ENCODE measurements at places on chromosomes 12 and 14.

DNA sequence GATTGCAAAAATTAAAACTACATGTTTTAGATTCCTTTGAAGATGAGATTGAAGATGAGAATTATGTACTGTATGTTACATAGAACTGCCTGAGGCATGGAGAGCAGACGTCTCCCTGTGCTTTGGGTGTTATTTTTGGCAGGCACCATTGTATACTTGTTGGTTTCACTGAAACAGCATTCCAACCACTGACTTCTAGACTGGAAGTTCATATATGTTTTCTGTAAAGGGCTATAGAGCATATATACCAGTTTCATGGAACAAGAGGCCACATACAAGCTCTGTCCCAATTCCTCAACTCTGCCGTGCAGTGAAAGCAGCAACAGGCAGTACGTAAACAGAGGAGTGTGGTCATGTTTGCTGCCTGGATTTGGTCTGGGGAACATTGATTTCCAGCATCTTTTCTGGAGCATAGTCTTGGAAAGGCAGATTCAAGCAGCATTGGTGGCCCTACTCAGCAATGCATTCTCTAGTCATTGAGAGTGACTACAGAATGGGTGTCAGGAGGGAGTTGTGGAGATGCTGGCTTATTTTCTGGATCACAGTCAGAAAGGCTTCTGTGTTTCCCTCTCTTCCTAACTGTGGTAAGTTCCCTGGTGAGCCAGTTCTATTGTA lies 57.6 kb upstream of the CNTN1 start:
- no peak for DNase-seq

DNA sequence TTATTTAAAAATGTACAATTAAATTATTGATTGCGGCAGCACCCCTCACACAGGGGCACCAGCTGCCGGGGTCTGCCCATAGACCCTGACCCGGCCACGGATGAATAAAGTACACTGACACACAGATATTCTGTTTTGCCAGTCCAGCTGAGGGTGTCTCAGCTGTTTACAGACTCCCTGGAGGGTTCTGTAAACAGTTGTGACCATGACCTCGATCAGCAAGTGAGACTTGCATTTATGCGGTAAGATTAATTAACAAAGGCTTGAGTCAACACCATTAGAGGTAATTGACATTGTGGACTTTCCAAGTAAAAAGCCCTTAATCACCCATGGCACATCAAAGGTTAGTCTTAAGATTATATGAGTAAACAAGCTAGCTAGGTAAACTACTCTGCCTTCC lies 94.3 kb downstream of the FUT8 start:
- no peak for DNase-seq

GRCh38 chr14:75877884-75878283 lies 103.9 kb downstream of the TGFB3 start:
- DNase-seq, result no peak

DNA sequence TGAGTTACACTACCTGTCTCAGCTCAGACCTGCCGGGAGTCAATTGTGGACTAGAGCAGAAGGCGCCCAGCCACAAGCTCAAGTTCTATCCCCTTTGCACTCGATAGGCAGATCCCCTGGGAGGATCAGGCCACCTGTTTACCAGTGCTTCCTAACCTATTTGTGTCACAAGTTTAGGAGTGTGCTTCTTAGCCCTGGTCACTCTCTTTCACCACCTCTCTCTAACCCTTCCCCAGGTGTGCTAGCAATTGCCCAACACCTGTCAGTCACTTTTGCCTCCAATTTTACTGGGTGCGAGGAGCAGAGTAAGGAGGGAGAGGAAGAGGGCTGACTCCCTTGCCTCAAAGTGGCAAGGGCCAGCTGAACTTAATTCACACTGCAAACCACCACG lies 745 bp upstream of the NAA30 start:
- no peak for DNase-seq

GRCh38 chr12:104888892-104889291 lies 69.2 kb downstream of the SLC41A2 start:
- DNase-seq, result no peak

DNA sequence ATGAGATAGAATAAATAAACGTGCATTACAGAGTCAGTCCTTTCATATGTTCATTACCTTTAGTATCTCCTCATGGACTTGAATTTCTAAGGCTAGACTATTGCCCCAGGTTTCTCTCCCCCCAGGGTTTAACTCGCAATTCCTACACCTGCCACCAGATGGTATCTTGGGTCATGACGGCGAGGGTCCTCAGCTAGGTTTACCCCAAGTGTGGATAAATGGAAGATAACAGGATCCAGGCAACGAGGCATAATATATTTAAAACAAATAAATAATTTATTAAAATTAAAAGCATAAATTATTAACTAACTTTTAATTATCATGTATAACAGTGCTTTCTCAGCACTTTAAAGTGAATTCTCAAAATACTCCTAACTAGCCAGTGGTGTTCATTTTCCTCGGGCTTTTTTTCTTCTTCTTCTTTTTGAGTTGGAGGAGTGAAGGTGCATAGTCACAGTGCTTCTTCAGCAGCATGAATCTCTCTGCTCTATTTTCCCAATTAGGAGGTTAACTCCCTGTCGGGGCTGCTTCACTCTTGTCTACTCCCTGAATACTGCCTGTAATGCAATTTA lies 243.5 kb upstream of the CAND1 start:
- DNase-seq, result peak; percentile 26

DNA sequence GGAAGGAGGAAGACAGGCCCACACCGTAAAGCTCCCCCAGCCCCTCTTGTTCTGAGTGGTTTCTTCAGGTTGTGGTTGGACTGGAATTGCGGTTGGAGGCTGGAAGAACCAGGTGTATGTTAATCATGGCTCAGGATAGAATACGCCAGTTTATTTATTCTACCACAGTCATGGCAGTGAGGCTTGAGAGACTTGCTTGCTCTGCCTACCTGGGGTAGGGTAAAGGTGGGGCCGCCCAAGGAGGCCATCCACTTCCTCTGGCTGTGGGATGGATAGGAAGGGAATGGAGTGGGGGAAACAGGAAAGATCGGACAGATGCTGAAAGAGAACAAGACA lies 8.1 kb downstream of the SHMT2 start:
- DNase-seq, result no peak

GRCh38 chr14:92323011-92323915 lies at the start of gene SLC24A4:
TSS of gene SLC24A4 (plus strand) at chr14:92323165. CDS start at chr14:92323831, 666 bp downstream.
- DNase-seq, result no peak

GRCh38 chr14:71536015-71536740 lies 396.1 kb upstream of the RGS6 start:
- no peak for DNase-seq

GRCh38 chr12:95204141-95204866 lies 13.0 kb downstream of the FGD6 start:
- no peak for DNase-seq

DNA sequence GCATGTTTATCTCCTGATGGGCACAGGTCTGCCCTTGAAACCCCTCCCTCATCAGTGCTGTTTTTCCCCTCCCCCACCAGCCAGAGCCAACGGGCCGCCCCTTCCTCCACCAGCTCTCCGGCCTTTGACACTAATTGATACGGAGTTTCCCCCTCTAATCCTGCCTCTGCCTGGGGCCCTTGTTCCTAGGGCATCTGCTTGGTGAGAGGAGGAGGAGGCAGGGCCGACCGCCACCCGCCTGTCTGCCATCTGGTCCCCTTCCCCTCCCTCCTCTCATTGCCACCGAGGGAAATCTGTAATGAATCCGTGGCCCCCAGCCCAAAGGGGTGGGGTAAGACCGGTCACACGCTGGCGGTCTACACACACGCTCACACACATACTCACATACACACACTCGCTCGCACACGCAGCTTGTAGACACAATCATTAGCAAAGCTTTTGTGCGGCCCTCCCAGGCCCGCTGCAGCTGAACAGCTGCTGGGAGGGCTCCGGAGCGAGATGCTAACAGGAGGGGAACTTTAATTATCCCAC lies 27.4 kb downstream of the SRRM4 start:
- DNase-seq, result no peak

DNA sequence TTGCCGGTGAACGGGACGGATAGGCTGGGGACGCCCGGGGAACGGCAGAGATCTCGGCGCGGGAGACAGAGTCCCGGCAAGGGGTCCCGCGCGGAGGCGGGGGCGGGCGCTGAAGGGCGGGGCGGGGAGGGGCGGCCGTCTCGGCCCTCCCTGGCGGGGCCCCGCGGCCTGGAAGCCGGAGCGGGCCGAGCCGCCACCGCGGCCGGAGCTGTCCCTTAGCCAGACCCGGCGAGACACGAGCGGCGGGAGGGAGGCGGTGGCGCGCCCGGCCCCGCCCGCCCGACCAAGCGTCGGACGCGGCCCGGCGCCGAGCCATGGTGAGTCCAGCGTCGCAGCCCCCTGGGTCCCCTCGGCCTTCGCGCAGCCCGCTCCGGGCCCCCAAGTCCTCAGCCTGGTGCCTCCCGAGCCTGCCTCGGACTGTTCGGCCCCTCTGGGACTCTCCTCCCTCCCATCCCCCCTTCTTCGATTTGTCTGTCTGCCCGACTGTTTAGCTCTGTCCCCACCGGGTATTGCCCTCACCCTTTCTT lies at the start of gene ARHGEF40:
TSS of gene ARHGEF40 (plus strand) at position 222 of the 527 bp plus-strand sequence. CDS start at position 315, 93 bp downstream.
- DNase-seq, result no peak

- DNase-seq, result no peak
Measured at GRCh38 chr14:100769035-100769939, 42.6 kb downstream of the DLK1 start.

DNA sequence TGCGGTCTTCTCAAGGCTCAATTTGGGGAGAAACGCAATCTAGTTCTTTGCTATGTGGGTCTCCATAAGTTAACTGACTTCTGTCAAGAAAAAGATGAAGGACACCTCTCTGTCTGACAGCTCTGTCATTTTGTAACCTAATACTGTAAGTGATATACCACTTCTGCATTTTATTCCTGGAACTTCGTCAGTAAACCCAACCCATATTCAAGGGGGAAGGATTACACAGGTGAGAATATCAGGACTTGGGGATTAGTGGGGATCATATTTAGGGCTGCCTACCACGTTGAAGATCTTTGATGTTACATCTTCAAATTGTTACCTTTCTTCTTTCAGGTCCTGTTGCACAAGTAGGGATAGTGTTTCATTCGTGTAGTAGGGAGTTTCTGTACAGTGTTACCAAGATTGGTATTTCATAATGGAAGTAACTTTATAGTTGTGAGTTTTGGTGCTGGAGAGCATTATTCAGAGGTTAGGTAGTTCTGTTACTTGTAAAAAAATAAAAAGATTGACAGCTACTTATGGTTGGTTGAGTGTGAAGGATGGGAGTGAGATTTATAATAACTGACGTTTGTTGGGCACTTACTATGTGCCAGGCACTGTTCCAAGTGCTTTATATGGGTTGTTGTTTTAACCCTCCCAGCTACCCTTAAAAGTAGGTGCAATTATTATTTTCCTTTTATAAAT lies 1.6 kb downstream of the TMEM260 start:
- DNase-seq, result no peak

DNA sequence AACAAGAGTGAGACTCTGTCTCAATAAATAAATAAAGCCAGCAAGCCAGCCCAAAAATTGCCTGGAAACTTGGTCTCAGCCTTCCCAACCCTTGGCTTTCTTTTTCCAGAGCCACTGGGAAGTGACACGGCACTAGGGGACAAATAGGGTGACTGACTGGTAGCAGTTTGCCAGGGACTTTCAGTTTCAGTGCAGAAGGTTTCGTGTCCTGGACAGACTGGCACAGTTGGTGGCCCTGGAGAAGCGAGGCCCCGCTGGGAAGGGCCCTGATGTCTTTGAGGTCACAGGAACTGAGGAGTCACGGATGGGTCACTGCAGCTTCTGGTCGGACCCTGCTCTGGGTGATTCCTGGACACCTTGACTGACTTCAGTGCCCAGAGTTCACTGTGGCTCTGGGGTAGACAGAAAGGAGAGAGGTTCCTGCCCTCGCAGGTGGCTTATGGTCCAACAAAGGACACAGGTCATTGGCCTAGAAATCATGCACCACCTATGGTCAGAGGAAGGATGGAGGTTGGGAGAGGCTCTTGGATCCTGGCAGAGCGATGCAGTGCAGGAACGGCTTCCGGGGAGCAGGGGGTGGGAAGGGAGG lies 2.7 kb downstream of the LRRC43 start:
- no peak for DNase-seq

DNA sequence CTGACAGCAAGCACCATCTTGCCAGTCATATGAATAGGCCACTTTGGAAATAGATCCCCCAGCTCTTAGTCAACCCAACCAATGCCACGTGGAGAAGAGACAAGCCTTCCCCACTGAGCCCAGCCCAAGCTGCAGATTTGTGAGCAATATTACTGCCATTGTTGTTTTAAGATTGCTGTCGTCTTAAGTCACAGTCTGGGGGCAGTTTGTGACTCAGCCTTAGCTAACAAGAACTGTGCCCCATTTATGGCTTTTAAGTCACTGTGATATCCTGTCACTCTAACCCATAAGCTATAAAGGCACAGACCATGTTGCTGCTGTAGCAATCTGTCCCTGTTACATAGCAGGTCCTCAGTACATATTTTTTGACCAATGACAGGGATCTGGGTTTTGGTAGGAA lies 464.2 kb downstream of the MED13L start:
- no peak for DNase-seq

- no peak for DNase-seq
Measured at GRCh38 chr14:77059276-77059915, 30.9 kb upstream of the IRF2BPL start.

DNA sequence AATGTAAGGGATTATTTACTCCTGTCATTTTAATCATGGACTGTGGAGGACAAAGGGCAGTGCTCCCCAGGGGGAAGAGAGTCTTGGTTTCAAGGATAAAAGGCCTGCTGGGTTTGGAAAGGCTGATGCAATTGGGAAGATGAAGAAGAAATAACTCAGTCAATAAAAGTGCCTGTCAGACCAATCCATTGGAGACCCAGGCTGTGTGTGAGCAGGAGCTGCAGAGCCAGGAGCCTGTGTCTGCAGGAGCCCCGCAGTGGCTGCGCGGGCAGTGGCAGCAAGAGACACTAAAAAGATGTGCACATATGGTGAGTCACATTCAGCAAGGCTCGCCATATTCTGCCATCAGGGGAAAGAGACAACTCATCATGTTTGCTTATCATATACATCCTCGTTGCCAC lies 90.4 kb downstream of the CRACR2A start:
- no peak for DNase-seq

- DNase-seq, result no peak
Measured at GRCh38 chr12:40697566-40698259, 5.5 kb downstream of the CNTN1 start.

GRCh38 chr12:28800129-28800528 lies 348.9 kb upstream of the FAR2 start:
- DNase-seq, result no peak

DNA sequence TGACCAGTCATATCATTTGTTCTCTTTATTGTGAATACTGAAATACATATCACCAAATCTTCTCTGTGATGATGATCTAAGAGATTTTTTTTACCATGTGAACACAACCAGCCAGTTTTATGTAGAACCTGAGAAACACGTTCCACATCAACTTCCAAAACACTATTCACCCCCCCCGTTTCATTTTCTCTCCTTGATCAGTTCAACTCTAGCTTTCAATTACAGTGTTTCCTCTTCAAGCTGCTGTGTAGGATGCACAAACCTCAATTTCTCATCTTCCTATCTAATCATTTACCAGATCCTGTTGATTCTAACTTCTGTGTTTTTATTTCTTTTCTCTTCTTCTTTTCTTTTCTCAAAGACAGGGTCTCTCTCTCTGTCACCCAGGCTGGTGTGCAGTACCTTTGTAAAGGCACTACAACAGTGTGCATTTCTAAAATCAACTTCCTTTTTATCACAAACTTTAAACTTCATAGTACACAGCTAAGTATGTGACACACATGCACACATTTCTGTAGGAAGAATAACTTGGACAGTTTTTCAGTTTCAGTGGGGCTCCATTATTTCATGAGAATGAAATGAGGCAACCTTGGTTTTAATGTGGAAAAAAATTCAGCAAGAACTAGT lies 149.9 kb upstream of the FBXO33 start:
- no peak for DNase-seq

GRCh38 chr14:72002731-72003130 lies 70.5 kb downstream of the RGS6 start:
- DNase-seq, result no peak

All from HS-27A (cell line).